ENCODE measurements at places on chromosomes 5 and 9.

DNA sequence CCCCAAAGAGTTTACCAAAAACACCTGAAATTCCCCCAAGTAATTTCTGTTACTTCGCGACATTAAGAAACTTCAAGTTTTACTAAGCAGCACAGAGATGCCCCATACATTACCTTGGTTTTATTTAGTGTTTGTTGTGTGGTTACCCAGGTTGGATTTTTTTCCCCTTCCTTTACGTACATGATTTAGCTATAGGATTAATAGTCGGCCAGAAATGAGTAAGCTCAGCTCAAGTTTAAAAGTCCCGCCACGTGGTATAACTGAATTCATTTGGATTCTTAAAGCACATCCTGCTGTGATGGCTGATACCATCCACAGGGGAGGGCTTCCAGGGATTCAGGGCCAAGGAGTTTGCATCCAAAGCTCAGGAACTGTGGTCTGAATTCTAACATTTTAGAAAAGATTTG lies 75.9 kb downstream of the DAP start:
- no peak for DNase-seq

- DNase-seq: no peak
Measured at GRCh38 chr5:43627028-43627427, 24.0 kb downstream of the NNT start.

DNA sequence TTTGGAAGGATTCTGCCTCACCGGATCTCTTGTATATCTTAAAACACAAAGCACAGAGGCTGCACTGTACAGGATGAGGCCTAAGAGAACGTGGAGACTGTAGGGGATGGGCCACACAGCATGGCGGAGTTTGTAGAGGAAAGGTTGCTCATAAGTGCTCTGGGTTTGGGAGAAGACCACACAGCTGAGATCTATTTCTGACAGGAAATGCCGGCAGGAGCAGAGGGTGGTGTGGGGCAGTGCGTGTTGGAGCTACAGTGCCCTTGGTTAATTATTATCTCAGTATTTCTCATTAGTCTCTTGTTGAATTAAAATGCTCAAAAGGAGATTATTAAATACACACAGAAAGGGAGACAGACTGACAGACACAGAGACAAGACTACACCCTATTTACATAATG lies 9.6 kb downstream of the PALM2AKAP2 start:
- no peak for DNase-seq

DNA sequence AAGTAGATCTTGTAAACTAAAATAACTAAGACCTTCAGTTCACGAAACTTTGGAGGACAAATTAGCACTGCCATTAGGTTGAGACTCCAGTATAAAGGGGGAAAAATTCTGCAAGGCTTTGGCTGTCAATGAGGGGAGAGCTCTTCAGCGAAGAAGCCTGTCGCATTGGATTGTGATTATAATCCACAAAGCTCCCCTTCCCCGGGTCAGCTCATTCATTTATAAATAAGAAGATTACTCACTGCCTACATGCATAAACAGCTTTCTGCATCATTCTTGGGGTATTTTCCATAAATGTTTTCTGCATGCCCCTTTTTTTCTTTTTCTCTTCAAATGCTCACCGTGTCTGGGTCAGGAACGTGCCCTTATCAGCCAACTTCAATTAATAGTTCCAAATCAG lies 196.7 kb downstream of the EBF1 start:
- no peak for DNase-seq

GRCh38 chr5:143244990-143245389 lies 158.5 kb downstream of the NR3C1 start:
- DNase-seq: no peak

- DNase-seq: no peak
Measured at GRCh38 chr5:9544056-9544455, 1.8 kb downstream of the SEMA5A start.

GRCh38 chr9:17171309-17172094 lies 36.7 kb downstream of the CNTLN start:
- DNase-seq: no peak

DNA sequence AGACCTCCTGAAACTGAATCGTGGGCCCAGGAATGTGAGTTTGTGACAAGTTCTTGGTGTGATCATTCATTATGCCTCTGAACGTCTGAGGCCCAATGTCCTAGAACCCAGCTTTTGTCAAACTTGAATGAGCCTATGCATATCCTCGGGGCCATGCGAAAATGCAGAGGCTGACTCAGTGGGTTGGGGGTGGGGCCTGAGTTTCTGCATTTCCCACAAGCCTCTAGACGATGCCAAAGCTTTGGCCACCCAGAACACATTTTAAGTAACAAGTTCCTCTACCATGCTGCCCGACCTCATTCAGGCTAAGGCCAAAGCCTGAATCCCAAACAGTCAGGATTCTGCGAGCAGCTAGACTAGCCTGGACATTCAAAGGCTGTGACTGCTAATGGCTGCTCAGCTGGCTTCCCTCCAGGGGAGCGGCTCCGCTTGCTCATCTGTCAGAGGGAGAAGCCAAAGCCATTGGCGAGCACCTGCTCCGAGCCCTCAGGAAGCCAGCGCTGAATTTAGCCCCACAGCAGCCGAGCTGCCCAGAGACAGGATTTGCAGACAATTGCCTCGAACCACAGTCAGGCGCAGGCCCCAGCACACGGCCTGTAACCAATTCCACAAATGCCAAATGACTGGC lies 177.5 kb downstream of the ZDHHC21 start:
- no peak for DNase-seq

DNA sequence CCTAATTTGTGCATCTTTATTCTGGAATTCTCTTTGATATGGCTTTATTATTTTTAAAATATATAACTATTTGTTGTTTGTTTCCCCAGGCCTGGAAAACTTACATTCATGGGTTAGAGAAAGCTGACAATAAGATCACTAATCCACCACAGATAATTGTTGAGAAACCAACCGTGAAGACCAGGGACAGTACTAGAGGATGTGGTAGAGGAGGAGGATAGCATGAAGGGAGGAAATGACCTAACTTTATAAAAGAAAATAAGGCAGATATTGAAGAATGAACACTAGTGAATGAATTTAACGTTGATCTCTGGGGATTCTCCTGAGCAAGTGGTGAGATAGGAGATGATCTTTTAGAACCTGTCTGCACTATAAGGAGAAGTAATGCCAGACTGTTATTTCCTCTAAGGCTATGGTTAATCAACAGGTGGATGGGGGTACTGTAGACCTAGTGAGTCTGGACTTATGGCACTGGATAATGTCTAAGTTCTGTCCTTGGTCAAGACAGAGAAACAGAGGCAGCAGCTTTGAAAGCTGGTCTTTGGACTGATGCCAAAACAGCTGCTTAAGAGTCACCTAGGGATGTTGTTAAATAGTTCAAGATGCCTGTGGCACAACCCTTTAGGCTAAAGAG lies 52.4 kb downstream of the NREP start:
- DNase-seq: no peak

GRCh38 chr5:109479260-109479860 lies 69.6 kb upstream of the PJA2 start:
- DNase-seq: no peak

- DNase-seq: no peak
Measured at GRCh38 chr9:107571148-107571547, 81.6 kb upstream of the KLF4 start.

DNA sequence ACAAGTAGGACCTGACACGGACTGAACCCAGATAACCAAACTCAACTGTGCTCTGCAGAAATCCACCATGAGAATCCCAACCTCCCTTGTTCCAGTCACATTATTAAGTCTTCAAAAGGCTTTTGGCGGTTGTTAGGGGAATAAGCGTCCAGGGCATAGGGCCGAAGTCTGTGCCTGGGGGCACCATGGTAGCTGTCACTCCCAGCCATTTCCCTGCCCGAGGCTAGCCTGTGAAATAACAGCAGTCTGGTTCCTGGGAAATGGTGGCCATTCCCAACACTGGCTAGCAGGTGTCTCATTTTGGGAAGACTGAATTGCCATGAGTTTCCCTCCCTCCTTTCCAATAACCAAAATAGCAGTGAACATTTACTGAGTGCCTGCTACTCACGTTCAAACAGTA lies 122.2 kb downstream of the CRB2 start:
- no peak for DNase-seq

DNA sequence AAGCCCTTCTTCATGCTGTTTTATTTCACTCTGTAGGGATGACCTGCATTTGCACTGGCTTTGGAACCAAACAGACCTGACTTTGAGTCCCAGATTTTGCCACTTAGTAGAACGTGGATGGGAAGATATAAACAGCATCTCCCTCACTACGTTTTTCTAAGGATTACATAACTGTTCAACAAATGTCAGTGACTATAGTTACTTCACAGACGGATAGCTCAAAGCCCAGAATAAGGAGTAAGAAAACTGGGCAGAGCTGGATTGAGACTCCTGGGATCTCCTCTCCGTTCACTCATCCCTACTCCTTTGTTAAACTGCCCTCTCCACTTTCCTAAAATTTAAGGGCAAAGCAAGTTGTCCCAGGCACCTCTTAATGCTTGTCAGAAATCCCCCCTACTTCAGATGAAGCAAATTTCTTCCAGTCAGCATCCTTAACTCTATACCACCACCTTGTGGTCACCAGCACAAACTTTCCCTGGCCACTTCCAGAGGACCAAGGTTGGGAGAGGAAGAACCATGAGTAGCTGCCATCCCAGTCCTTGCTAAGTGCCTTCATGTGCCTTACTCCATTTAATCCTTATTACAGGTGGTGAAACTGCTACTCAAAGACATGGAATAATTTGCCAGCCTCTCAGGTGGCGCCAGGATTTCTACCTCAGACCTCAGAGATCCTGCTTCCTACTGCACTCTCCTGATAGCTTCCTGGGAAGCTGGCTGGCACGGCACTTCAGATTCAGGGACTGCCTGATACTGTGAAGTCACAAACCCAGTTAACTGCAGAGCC lies 38.4 kb downstream of the EGR1 start:
- DNase-seq: no peak

DNA sequence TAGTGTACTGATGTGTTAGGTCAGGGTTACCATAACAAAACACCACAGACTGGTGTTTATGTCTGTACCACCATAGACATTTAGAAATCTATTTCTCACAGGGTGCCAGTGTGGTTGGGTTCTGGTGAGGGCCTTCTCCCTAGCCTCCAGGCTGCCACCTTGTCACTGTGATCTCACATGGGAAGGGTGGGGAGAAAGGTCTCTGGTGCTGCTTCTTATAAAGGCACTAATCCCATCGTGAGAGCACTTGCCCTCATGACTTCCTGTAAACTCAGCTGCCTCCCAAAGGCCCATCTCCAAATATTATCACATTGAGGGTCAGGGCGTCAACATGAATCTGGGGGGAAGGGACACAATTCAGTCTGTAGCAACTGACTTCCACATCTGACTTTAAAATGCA lies 49.8 kb downstream of the PIK3R1 start:
- no peak for DNase-seq

GRCh38 chr5:116492016-116492623 lies 82.5 kb downstream of the SEMA6A start:
- no peak for DNase-seq

- peak; percentile 44 for DNase-seq
Measured at GRCh38 chr5:759111-759751, 25.3 kb downstream of the ZDHHC11B start.

DNA sequence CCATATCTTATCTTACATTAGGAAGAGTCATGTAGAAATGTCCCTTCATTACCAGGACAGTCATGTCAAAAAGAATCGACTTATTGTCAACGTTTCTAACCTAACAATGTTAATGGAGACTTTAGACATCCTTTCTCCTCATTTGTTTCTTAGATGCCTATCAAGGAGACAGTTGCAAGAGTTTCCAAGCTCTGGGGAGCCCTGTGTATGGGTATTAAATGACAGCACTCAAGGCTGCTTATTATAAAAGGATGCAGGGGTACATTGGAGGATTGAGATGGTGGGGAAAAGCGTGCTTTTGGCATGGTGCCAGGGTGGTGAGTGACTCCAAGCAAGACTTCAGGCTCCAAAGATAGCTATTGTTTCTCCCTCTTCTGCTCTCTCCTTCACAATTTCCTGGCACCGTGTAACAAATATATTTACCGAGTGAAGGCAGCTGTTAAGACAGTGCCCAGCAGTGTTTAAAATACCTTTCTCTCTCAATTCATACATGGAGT lies 461.3 kb upstream of the CLINT1 start:
- DNase-seq: no peak

GRCh38 chr9:126721564-126721981 lies 83.3 kb upstream of the ZBTB43 start:
- no peak for DNase-seq

DNA sequence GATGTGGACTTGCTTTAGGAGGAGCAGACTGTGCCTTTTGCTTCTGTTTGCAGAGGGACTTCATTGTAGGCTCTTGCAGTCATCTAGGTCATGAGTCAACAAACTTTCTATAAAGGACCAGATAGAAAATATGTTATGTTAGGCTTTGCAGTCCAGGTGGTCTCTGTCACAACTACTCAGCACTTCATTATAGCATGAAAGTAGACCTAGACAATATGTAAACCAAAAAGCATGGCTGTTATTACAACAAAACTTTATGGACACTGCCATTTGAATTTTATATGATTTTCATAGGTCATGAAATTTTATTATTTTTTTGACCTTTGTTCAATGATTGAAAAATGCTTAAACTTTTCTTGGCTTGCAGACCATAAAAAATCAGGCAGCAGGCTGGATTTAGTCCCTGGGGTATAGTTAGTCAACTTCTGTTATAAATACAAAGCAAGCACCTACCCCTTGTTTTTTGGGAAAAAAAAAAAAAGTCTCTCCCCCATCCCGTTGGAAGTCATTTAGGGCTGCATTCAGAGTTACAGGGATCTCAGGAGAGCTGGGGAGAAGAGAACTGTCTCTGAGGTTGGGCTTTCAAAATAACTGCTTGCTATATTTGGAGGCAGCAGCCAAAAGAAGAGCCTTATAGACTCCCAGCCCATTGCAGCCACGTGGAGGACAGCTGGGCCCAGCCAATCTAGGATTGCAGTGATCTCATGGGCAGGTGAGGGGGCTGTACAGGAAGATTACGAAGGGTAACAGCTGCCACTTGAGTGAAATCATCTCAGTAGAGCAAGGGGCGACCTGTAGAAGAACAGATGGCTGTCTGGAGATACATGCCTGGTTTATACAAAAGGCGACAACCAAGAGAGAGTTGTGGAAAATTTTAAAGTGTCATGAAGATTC lies 136.6 kb upstream of the TNC start:
- DNase-seq: no peak

- no peak for DNase-seq
Measured at GRCh38 chr5:142605611-142606010, 80.3 kb downstream of the FGF1 start.

- DNase-seq: no peak
Measured at GRCh38 chr5:113487781-113488644, at the start of gene MCC. MCC (minus strand) TSS chr5:113488453.

DNA sequence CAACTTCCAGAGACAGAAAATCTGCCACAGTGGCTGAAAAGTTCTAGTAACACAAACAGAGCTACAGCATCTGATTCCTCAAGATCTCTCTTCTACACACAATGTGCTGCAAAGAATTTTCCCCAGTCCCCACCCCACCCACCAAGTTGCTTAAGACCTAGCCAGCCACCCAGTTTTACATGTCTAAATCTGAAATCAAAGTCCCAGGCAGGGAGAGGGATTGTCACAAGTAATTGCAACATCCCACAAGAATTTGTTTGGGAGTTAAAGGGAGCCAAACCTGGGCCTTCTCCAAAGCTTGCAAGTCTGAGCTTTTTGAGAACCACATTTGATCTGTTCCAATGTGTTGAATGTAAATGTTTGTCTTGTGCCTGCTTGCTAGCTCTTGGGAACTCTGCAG lies 15.5 kb downstream of the IGIP start:
- DNase-seq: no peak

GRCh38 chr5:570446-570845 lies 41.7 kb upstream of the CEP72 start:
- no peak for DNase-seq
